Panc1 (cell line): ENCODE measurements at places on chromosomes 4 and X.

GRCh38 chr4:147829401-147830101 is 97.7 kb downstream of the ARHGAP10 start:
- no peak for DNase-seq

- DNase-seq = no peak
These were observed 55.5 kb upstream of the MAGED1 start for GRCh38 chrX:51837921-51838320.

- no peak for DNase-seq
These were observed 3.4 kb downstream of the TEX13B start for GRCh38 chrX:107978707-107979307.

GRCh38 chr4:94359221-94359620 is 16.6 kb upstream of the HPGDS start:
- DNase-seq = no peak

- no peak for DNase-seq
These were observed 590.0 kb downstream of the BCOR start for GRCh38 chrX:39507617-39508299.

DNA sequence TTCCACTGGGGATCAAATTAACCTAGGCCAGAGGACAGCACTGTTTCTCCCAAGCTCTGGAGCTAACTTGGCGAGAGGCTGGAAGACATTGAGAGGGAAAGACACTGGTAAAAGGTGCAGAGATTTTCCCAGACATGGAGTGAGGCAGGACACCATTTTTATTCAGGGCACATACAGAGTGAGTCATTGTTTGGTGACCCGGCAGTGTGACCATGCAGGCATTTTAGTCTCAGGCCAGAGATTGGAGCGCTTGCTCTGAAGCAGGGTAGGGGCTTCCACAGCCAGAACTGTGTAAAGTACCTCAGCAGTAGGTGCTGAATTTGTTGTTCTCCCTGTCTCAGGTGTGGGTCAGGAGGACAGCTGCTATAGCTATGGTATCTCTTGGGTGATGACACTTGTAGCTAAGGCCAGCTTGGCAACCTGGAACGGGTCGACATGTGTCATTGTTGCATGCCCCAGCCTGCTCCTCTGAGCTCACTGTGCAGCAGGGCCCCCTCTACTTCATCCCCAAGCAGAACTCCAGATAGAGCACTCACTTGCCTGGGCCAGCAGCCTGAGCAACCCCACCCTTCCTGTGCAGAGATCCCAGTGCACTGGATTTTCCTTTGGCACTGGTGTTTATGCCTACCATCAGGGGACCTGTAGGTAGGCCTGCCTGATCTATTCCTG is 79.8 kb upstream of the ATP8A1 start:
- DNase-seq = no peak

DNA sequence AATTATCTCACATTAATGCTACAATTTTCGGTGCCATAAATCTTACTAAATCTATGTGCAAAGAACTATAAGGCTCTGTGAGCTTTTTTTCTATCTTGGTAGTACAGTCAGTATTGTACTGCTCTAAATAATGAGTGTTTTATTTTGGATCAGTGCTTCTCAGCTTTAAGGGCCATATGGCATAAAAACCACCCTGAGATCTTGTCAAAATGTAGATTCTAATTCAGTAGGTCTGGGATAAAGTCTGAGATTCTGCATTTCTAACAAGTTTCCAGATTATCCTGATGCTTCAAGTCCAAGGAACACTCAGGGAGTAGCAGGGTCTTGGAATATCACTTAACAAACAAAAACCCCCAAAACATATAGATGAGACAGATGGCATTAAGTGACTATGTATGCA is 486.5 kb downstream of the GRXCR1 start:
- DNase-seq = no peak

DNA sequence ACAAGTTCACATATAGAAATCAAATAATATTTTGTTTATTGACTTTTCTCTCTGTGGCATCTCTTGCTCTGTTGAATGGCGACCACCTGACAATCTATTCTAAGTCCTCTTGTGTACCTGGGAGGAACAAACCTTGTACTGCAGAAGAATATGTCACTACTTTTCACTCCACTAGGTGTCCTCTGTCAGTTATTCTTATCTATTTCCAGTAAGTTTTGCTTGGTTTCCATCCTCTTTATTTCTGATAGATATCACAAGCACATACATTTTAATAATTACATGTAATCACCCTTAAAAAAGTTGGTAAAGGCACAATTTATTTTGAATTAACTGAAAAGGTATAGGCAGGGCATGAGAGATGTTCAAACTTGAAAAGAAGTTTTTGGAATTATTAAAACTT is 238.4 kb downstream of the SNCA start:
- DNase-seq = no peak

DNA sequence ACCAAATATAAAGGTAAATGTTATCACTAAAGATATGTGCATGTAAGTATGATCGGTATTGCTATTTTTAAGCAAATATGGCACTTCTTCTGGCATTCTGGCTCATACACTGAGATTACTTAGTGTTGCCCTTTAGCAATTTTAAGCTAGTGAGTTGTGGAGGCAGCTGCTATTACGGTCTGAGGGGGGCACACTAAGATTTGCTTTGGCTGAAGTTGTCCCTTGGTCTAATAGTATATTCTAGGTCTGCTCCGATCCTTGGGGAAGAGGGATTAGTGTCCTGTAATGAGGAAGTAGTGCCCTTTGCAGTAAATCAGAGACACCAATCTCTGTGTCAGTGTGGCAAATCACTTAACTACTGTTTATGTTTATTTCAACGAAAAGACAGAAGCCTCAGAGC is 196.5 kb upstream of the FTHL17 start:
- no peak for DNase-seq

GRCh38 chr4:1488831-1489638 is 82.8 kb upstream of the NKX1-1 start:
- DNase-seq = no peak

DNA sequence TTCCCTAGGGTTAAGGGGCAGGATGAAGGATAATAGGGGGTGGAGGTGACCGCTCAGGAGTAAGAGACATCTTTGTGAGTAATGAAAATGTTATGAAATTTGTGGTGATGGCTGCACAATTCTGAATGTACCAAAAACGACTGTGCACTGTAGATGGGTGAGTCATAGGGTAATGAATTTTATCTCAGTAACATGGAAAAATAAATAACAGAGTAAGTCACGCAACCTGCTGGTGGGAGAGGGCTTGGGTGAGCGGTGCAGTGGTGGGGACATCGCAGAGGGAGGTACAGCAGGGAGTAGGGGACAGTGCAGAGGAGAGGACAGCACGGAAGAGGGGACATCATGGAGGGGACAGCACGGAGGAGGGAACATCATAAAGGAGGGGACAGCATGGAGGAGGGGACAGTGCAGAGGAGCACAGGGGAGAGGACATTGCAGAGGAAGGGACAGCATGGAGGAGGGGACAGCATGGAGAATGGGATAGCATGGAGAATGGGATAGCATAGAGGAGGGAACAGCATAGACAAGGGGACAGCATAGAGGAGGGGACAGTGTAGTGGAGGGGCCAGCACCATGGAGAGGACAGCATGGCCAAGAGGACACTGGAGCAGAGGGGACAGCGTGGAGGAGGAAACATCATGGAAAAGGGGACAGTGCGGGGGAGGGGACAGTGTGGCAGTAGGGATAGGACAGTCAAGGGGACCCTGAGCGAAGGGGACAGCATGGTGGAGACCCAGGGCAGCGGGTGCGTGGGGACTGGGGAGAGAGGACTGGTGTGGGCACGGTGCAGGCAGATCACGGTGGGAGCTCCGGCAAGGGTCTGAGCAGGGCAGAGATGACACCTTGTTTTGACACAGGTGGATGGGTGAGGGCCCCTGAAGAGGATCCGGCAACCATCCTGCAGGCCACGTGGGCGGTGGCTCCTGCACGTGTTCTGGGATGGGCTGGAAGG is 68.5 kb upstream of the MXD4 start:
- DNase-seq = peak; percentile 30

DNA sequence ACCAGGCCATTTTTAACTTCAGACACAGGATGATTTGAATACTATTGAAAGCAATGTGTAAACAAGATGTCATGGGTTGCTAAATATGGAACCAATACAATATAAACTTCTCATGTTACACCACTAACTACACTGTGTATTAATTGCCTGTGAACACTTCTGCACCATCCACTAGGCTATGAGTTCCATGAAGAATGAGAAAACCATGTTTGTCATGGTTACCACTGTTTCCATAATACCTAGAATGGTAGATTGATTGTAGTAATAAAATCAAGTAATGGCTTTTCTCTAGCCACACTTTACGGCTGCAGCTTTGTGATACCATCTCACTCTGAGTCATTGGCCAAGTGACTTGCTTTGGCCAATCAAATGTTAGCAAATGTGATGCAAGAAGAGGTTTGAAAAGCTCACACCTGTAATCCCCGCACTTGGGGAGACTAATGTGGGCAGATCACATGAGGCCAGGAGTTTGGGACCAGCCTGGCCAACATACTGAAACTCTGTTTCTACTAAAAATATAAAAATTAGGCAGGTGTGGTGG is 19.9 kb upstream of the CYBB start:
- no peak for DNase-seq

- DNase-seq = no peak
These were observed 111.4 kb upstream of the EOLA2 start for GRCh38 chrX:150049647-150050046.

- DNase-seq = no peak
These were observed 2.1 kb downstream of the SEL1L3 start for GRCh38 chr4:25860586-25861279.

- DNase-seq = no peak
These were observed 16.4 kb upstream of the ZNF280C start for GRCh38 chrX:130285069-130285620.

- DNase-seq = no peak
These were observed 138.0 kb upstream of the FAM9B start for GRCh38 chrX:9171841-9172463.

DNA sequence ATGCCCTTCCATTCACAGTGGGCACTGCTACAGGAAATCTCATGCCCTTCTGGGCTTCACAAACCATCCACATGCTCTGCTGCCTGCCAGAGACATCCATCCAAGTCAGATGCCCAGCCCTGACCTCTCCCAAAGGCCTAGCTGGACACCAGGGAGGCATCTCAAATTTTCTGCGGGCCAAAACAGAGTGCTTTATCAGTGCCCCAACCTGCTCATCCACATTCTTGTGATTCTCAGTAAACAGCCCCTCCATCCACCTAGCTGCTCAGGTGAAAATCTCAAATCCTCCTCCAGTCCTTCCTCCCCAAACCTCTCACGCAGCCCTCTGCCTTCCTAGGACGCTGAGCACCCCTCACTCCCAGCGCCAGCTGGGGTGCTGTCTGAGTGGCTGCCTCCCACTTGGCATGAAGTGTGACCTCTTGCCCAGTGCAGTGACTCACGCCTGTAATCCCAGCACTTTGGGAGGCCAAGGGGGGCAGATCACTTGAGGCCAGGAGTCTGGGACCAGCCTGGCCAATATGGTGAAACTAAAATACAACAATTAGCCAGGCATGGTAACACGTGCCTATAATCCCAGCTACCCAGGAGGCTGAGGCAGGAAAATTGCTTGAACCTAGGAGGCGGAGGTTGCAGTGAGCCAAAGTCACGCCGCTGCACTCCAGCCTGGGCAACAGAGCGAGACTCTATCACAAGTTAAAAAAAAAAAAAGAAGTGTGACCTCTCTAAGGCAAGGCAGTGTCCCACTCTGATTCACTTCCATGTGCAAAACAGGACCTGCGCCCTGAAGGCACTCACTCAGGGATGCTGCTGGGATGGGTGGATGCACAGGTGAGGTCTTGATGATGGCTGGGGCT is 1.7 kb upstream of the AFAP1 start:
- no peak for DNase-seq

- DNase-seq = peak; percentile 10
These were observed 567.7 kb downstream of the MAGEB5 start for GRCh38 chrX:26783512-26784225.

DNA sequence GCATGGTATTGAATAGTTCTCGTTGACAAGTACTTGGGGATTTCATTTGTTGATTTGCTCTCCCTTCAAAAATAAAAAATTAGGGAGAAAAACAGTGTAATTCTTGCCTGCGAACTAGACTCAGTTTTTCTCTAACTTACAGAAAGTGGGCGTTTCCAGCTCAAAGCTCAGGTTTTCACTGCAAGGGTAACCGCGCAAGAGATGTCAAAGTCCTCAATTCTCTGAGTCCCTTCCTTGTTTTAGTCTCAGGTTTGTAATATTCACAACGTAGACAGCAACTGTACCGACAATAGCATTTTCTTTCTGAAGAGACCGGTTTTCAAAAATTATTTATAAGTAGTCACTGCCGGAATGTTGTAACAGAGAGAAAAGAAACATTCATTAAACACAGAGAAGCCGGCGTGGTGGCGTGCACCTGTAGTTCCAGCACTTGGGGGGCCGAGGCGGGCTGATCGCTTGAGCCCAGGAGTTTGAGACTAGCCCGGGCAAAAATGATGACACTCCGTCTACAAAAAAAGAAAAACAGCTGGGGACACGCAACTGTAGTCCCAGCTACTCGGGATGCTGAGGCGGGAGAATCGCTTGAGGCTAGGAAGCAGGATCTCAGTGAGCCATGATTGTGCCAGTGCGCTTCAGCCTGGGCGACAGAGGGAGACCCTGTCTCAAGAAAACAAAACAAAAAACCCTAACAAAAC is 774 bp downstream of the ZCCHC4 start:
- DNase-seq = no peak

DNA sequence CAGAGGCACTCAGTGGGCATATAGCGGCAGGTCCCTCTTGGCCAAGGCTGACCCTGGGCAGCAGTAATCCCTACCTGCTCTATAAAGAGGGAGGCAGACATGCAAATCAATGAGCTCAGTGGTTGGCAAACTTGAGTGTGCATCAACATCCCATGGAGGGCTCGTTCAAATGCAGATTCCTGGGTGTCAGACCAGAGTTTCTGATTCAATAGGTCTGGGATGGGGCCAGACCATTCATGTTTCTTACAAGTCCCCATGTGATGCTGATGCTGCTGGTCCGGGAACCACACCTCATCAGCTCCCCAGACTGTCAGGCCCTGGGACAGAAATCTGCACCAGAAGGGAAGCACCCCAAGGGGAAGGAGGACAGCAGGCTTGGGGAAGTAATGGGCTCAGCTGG is 38.9 kb upstream of the HMGB3 start:
- no peak for DNase-seq

DNA sequence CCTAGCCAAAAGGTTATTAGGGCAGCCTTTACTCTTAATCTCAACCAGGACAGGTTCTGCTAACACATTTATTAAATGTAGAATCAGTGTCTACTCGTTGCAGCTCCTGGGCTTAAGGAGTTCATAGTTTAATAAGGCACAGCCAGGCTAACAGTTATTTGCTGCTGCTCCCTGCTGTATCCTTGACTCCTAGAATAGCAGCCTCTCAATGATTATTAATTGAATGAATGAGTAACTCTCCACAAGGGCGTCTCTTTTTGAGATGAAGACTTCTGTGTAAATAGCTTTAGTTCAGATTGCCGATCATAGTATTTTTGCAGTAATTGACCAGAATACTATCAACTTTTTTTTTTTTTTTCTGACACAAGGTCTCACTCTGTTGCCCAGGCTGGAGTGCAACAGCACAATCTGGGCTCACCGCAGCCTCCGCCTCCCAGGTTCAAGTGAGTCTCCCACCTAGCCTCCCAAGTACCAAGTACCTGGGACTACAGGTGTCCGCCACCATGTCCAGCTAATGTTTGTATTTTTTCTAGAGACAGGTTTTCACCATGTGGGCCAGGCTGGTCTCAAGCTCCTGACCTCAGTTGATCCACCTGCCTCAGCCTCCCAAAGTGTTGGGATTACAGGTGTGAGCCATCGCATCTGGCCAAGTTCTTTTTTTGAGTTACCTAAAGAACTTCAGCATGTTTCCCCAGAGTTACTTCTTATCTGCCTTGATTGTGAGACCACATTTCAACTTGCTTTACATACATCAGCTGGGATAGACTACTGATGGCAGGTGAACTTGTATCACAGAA is 2.9 kb downstream of the UGDH start:
- no peak for DNase-seq
